ENCODE measurements at places on chromosomes 7 and 10.

- DNase-seq, result no peak
Measured at GRCh38 chr10:72502581-72502980, 123.3 kb downstream of the MICU1 start.

DNA sequence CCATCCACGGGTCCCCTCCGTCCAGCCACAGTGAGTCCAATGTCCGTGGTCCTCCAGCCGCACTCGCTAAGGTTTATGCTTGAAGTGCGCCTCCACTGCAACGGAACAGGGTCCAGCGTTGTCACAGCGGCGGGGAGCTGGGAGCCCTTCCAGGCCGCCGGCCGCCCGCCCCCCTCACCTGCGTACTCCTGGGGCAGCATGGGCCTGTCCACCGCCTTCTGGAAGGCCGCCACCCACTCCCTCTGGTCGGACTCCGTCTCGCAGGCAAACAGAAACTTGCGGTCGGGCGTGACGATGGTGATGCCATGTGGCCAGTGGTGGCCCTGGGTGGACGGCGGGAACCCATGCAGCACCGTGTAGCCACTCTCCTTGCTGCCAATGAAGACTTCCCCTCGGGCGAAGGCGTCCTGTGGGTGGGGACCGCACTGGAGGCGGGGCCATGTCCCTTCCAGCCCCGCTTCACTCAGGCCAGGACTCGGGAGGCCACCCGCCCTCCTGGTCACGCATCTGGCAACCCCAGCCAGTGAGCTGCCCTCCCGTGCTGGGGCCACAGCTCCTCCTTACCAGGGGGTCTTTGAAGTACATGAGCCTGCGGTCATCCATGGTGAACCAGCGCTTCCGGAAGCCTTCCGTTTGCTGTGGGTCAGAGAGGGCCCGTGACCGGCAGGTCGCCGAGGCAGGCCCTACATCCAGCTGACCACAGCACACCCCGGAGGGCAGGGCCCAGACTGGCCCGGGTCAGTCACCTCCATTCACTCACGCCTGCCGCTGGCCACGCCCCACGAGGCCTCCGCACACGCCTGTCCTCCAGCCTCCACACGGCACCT is 22.7 kb downstream of the GET4 start:
- DNase-seq, result no peak

DNA sequence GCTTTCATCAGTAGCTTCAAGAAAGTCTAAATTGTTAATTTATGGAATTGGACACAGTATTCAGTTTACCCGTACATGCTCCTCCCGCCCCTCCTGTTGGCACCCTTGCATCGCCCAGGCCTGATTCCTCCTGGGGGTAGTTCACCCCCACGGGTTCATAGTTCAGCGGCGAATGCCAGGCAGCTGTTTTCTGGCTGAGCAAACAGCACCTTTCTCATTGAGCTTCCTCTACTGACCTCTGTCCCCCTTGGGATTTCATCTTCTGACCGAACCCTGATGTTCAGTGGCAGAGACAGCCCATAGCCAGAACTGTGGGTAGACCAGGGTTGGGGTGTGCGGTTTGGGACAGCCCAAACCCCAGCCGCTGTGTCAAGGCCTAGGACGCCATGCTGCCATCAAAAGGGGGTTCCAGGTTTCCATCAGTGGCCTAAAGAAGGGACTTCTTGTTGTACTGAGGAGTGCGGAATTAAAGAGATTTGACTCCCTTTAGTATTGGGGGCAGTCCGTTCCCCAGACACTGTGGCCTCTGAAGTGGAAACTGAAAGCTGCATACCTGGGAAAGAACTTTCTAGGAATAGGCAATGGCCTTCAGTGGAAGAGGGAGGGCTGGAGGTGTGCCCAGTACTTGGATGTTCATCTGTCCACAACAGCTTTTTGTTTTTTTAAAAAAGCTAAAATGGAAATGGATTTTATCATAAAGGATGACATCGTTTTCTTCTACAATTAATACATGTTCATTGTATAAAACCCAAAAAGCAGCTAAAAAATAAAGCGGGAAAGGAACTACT is 19.0 kb downstream of the MDH2 start:
- DNase-seq, result no peak

DNA sequence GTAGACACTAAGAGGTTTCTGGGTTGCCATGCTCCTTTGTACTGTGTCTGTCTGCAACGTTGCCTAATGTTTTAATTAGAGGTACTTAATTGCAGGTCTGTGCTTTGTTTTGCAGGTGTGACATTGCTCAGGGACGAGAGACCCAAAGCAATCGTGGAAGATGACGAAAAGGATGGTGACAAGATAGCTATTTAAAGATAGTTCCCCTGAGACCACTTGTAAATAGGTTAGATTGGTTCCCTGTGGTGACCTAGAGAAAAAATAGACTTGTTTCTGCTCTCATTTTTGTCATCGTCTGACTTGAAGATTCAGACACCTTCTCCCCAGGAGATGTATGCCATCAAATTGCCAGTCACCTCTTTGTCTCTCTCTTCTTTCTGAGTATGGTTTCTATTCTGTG is 20.1 kb downstream of the PPP1R17 start:
- DNase-seq, result no peak

DNA sequence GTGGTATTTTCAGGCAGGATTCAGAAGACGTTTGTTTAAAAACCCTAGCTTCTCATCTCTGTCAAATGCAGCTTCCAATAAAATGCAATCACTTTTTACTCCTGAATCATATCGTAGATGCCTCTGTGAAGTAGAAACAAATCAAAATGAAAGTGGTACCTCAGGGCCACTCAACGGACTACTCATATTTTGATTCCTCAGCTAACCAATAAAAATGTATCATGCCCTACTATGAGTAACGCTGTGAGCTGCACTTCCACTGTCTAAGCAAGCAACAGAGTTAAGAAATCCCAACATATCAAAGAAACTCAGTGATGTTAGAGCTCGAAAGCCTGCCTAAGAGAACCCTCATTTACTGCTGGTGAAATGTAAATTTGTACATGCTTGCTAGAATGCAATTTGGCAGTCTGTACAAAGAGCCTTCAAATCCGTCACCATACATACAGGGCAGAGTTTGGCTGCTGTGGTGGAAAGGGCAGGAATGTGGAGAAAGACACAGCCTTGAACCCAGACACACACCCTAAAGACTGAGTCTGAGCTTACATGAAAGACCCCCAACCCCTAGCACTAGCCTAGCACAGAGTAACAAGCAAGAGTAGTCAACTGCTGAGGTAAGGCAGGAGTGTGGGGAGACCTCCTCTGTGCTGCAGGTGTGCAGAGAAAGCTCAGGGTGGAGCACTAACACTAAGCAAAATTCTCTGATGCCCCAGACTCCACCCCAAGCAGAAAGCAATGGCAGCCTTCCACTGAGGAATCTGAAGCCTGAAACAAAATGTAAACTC is 151.5 kb downstream of the ANK3 start:
- DNase-seq, result peak; percentile 12

GRCh38 chr7:77579797-77580196 is 42.7 kb downstream of the PTPN12 start:
- no peak for DNase-seq

GRCh38 chr10:75403939-75404814 is 2.6 kb upstream of the ZNF503 start:
- DNase-seq, result peak; percentile 74

- no peak for DNase-seq
Measured at GRCh38 chr7:18040196-18040595, 12.6 kb upstream of the PRPS1L1 start.

DNA sequence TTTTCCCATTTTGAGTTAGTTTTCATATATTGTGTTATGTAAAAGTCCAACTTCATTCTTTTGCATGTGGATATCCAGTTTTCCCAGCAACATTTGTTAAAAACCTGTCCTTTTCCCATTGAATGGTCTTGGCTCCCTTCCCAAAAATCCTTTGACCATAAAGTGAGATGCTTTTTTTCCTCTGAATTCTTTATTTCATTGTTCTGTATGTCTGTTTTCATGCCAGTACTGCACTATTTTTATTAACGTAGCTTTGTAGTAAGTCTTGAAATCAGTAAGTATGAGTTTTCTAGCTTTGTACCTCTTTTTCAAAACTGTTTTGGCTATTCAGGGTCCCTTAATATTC is 20.0 kb downstream of the C1GALT1 start:
- DNase-seq, result no peak

- DNase-seq, result no peak
Measured at GRCh38 chr10:59016043-59016442, 160.4 kb upstream of the PHYHIPL start.

GRCh38 chr7:129859183-129859582 is 93.6 kb downstream of the UBE2H start:
- no peak for DNase-seq

GRCh38 chr10:77564731-77565589 is 72.6 kb downstream of the KCNMA1 start:
- no peak for DNase-seq

GRCh38 chr7:10707519-10707918 is 266.2 kb upstream of the PHF14 start:
- DNase-seq, result no peak

- no peak for DNase-seq
Measured at GRCh38 chr10:97280783-97281182, 11.7 kb downstream of the ARHGAP19 start.

GRCh38 chr7:3950249-3950648 is 649.2 kb downstream of the SDK1 start:
- no peak for DNase-seq

DNA sequence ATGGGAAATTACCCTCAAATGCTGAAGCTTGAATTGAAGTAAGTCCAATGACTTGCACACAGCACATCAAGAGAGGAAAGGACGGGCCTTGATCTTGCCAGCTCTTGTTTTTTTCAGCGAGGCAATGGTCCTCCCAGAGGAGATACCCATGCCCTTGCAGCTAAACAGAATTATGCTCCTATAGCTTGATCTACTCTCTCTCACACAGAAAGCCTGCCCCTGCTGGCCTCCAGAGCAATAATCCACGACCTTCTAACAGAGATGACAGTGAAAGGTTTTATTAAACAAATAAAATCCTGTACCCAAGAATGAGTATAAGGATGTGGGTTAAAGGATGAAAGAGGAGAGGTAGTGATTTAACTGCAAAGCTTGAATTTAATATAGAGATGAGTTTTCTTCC is 268.0 kb downstream of the ADRA2A start:
- DNase-seq, result no peak

GRCh38 chr7:122893486-122893885 is 7.2 kb upstream of the CADPS2 start:
- no peak for DNase-seq

GRCh38 chr7:138226001-138226476 is 149.8 kb downstream of the AKR1D1 start:
- DNase-seq, result no peak

- DNase-seq, result no peak
Measured at GRCh38 chr10:121615836-121616235, 17.6 kb upstream of the FGFR2 start.

DNA sequence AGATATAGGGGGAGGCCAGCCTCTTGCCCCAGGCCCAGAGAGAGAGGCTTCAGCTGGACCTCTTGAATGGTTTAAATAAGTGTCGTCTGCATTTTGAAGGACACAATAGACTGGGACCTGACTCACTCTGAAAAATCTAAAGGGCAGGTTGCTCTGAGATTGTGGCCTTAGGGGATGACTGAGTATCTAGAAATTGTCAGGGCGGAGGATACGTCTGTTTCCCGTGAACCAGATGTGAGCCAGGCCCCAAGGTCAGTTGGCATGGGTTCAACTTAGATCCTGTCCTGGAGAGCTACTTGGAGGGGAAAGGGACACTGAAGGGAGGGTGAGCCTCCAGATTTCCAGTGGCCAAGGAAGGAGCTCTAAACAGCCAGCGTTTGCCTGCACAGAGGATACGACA is 110.2 kb downstream of the CHN2 start:
- DNase-seq, result no peak

DNA sequence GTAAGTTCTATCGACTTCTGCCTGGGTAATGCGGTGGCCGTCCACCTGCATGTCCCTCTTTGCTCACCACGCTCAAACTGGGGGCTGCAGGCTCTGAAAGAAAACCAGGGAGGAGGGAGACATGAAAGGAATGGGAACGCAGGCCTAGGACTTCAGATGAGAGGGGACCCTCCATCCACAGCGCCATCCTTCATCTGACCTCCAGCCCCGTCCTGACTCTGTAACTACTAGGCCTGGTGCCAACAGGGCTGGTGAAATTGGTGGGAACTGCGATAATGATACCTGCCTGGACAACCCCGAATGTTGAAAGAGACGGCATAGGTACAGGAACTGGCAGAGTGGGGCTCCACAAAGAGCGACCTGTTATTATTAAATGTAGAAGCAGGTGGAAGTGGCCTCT is 1.3 kb upstream of the ECHDC3 start:
- DNase-seq, result no peak

GRCh38 chr10:44619975-44620374 is 235.1 kb upstream of the CXCL12 start:
- no peak for DNase-seq

DNA sequence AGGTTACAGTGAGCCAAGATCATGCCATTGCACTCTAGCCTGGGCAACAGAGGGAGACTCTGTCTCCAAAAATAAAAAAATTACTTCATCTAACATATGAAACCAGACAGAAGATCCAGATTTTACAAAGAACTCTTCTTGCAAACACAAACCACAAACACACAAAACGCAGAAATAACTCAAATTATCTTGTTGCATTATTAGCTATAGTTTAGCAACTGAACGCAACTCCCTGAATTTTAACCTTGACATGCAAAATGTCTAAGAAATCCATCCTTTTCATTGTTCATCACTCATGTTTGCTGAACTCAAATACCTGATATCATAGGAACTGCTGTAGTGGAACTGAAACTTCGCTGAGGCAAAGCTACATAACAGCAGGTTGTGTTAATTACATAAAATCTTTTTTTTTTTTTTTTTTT is 64.1 kb downstream of the MICU1 start:
- DNase-seq, result no peak

- DNase-seq, result no peak
Measured at GRCh38 chr7:37109016-37109683, 339.5 kb downstream of the ELMO1 start.

DNA sequence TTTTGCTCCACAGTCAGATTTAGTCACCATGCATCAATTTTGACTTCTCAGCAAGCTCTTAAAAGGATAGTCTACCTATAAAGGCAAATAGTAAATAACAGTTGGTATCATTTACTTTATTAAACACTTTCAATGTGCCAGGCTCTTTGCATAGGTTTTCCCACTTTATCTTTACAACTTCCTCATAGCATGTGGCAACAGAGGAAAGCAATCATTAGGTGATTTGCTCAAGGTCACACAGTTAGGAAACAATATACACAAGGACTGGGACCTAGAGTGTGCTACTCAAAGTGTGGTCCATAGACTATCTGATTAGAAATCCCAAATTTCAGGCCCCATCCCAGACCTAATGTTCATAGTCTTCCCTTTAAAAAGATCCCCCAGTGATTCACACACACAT is 212.3 kb downstream of the MTERF1 start:
- peak; percentile 11 for DNase-seq

- peak; percentile 42 for DNase-seq
Measured at GRCh38 chr10:6014241-6014761, 37.0 kb upstream of the IL15RA start.

Data from HuH-7.5 (cell line).